ENCODE measurements at places on chromosomes 2 and 18. TPM values are rescaled to one million over a fixed set of nuclear protein-coding genes. Genes with fewer than 3 reads are reported as not detected.

STEAP3 gene
- 31.4 TPM for total RNA-seq

MROH2A gene
- not detected for total RNA-seq

PRKAG3 gene
- total RNA-seq, result not detected

VIT gene
- total RNA-seq, result 23.9 TPM

ANKRD53 gene
- total RNA-seq, result 4.6 TPM

GPBAR1 gene
- total RNA-seq, result 3.5 TPM

FLACC1 gene
- total RNA-seq, result 11.1 TPM

ATP8B1 gene
- total RNA-seq, result 111 TPM

RNF125 gene
- 4.6 TPM for total RNA-seq

PSME4 gene
- total RNA-seq, result 50.1 TPM

GRCh38 chr18:54557958-54558357 is 33.1 kb upstream of the DYNAP start:
- DNase-seq, result no peak

- DNase-seq, result no peak
Measured at GRCh38 chr2:109124982-109125592, 3.9 kb upstream of the SH3RF3 start.

- peak; percentile 34 for DNase-seq
Measured at GRCh38 chr2:217356781-217357180, 496.9 kb upstream of the TNP1 start.

- DNase-seq, result no peak
Measured at GRCh38 chr2:76000425-76000824, 289.7 kb upstream of the GCFC2 start.

DNA sequence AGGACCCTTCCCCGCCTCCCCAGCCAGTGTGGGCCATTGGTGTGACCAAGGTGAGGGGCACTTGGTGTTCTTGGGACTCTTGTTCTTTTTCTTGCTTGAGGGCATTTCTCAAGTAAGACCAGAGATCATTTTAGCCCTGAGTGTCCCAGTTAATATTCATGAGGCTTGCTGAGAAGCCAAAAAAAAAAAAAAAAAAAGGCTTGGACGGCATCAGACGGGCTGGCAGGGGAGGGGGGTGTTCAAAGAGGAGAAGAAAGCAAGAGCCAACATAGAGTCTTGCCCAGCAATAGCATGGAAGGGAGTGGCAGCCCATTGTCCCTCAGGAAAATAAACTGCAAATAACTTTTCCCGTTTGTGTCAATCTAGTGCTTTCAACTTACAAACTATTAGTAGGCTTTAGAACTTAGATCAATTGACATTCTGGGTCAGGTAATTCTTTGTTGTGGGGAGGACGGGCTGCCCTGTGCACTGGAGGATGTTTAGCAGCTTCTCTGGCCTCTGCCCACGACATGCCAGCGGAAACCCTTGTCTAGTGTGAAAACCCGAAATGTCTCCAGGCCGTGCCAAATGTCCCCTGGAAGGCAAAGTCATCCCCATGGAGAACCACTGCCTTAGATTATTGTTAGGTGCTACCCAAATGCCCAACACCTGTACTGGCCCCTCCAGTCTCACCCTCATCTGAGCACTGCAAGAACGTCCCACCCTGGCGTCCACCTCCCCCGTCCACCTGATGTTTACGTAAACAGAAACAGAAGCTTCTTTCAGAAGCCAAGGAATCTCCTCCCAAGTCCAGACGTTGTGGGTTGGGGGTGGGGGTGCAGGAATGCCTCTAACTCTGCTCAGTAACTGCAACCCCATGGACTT is 163.4 kb downstream of the BCL2 start:
- no peak for DNase-seq

DNA sequence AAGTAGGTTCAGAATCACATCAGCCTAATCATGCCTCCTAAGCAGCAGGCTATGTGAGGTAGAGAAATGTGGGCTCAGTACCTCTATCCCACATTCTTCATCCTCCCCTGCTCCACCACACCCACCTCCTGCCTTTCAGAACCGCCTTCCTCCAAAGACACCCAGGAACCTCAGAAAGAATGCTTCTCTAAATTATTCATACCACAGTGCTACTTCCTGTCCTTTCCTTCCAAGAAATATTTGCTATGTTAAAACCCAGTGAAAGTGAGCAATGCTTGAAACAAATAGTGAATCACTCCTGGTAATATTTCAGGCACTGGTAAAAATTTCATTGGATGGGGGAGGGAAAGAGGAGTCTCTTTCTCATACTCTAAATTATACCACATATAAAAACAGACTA is 24.0 kb upstream of the CREB1 start:
- no peak for DNase-seq

- DNase-seq, result no peak
Measured at GRCh38 chr2:176157499-176158185, 535 bp downstream of the HOXD3 start.

- DNase-seq, result no peak
Measured at GRCh38 chr2:26756337-26756736, 7.7 kb upstream of the SLC35F6 start.

DNA sequence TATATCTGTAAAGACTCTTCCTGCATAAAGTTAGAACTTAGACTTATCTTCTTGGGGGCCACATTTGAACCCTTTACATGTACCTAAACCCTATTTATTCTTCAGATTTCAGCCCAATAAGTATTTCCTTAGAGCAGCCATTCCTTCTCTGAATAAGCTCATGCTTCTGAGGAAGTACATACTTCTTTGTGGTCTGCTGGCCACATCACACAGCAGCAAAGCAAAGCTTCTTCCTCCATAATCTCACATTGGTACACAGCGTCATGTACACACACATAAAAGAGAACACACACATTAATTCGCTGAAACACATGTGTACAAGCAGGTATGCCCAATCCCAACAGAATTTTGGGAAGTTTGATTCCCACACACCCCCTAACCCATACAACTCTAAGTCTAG is 331.0 kb downstream of the CDH2 start:
- DNase-seq, result no peak

GRCh38 chr2:72089537-72089936 is 58.1 kb downstream of the CYP26B1 start:
- no peak for DNase-seq

GRCh38 chr2:167335541-167335992 is 447.3 kb downstream of the XIRP2 start:
- DNase-seq, result no peak

- DNase-seq, result no peak
Measured at GRCh38 chr2:222710736-222711135, 39.3 kb downstream of the MOGAT1 start.

- no peak for DNase-seq
Measured at GRCh38 chr18:56309104-56309503, 329.3 kb downstream of the TXNL1 start.

- DNase-seq, result no peak
Measured at GRCh38 chr2:219300022-219300421, 9.2 kb downstream of the PTPRN start.

- DNase-seq, result no peak
Measured at GRCh38 chr2:191927991-191928390, 81.1 kb upstream of the CAVIN2 start.

- DNase-seq, result no peak
Measured at GRCh38 chr2:29006092-29006979, 25.2 kb downstream of the TOGARAM2 start.

- no peak for DNase-seq
Measured at GRCh38 chr2:200347301-200347700, 40.8 kb downstream of the SPATS2L start.

DNA sequence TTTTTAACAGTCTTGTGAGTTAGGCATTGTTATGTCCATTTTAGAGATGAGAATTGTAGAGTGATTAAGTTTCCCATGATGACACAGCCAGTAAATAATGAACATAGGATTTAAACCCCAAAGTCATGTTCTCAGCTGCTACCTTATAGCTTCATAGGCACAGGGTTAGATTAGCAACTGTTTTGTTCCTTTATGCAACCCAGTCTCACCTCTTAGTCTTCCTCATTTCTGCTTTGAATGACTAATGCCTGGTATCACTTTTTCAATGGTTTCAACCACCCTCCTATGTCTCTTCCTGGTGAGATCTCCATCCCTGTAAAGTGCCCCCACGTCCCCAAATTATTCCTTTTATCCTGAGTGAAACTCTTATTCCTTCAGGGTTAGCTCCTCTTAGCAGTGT is 44.3 kb downstream of the MFSD6 start:
- DNase-seq, result no peak

DNA sequence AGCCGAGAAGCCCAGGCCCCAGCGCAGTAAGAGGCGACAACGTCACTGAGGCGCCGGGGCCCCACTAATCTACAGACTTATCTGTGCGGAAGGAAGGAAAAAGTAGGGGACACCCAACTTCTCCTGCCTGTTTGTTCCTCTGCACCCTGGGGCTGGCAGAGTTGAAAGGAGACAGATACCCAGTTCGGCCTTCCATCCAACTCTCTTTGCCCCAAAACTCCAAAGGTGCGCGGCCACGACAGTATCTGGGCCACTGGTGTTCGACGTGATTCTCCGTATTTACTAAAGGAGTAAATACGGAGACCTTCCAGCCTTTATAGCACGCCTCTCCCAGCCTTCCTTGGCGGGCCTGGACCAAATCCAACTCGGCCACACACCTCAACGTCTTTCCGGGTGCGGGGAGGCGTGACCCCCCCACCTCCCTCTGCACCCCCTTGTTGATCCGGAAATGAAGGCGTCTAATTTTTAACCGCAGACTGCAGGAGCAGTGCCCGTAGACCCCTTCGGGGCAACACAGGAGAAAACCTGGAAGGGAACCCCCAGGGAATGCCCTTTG is 1.6 kb downstream of the SMAD7 start:
- DNase-seq, result no peak

- no peak for DNase-seq
Measured at GRCh38 chr18:23166891-23167541, 31.7 kb downstream of the CABLES1 start.

DNA sequence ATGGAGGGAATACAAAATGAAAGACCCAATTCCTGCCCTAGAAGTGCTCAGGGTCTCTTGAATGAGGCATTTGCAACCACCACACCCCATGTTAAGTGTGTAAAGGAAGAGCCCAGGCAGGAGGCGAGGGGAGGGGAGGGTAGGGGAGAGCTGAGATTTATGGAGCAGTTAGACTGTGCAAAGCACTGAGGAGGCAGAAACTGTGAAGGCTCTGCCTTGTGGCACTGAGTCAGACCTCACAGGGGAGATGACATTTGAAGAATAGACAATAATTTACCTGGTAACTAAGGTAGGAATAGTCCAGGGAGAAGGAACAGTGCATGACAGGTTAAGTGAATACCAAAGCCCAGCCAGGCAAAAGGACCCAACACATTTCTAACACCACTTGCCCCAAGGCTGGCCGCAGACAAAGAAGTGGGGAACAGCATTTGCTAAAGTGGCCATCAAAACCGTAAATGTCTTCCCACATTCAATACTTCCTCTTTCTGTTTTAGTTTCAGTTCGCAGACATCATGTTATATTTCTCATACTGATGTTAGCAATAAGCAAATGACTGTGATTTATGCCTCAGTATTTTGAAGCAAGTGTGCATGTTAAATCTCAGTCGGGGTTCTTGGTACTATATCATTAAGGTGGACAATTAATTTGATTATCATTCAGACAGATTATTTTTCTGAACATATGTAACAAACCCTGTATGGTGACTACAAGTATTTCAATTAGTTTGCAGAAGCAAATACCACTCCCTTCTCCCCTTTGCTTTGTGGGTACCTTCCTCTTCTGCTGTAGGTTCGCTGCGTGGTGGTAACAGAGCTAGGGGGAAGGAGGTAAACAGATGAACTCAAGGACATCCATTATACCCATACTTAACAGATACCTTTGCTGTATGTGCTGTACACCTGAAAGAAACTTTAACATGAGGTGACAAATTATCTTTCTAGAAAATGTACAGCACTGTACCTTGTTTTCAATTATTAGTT is 27.5 kb downstream of the CDH20 start:
- DNase-seq, result no peak

- DNase-seq, result no peak
Measured at GRCh38 chr2:169818241-169818640, 6.5 kb downstream of the METTL5 start.

DNA sequence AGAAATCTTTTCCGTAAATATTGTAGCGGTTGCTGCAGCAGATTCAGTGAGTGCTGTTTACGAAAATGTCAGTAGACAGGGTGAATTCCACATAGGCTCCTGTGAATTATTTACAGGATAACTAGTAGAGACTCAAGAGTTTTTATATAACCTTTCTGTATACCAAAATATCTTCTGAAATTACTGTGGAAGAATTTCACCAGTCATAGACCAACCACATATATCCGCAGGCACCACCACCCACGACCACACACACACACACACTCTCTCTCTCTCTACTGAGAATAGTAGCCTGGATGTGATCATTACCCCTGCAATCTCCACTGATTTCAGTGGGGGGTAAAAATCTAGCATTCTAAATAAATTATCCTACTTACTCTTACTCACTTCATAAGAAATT is 341.8 kb downstream of the RBM43 start:
- no peak for DNase-seq

- DNase-seq, result no peak
Measured at GRCh38 chr2:197263077-197263476, 47.5 kb downstream of the ANKRD44 start.

DNA sequence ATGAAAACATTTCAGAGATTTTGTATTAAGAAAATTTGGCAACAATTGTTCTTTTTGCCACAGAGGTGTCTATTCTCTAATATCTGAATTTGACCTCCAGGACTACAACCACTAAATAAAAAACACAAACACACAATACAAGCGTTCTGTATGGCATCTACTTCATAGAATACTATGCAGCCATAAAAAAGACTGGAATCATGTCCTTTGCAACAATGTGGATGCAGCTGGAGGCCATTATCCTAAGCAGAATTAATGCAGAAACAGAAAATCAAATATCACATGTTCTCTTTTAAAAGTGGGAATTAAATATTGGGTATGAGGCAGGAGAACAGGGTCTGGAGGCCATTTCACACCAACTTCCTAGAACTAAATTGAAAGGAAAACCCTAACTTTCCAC is 19.5 kb downstream of the SLC25A12 start:
- DNase-seq, result no peak

DNA sequence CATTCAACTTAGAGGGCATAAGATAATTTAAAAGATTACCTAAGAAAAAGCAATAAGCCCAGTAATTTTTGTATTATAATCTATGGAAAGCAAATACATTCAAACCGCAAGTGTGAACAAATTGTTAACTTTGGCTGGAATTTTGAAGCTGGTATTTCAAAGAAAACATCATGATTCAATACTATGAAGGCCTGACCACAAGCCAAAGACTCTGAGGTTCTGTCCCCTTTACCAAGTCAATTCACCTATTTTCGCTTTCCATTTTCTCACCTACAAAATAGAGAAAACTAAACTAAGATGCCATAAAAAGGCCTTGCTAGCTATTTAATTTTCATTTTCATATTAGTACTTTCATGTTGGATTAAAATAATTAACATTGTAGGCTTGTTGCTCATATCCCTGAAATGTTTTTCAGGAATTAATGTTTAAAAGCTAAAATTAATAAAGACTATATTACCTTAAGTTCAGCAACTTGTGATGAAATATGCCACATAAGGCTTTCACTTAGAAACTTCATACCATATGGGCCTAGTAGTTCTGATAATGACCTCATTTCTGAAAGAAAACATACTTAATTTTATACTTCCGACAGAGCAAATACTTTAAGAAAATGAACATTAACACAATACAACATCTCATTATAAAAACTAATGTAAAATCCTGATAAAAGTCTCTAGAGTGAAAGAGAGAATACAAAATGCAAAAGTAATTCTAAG is 85.7 kb upstream of the FRZB start:
- DNase-seq, result no peak

Data from thoracic aorta (tissue), 2 donors.